K562 (cell line): ENCODE measurements at places on chromosomes 5 and 9.

- no peaks in the 10 kb centered on the region for H3K27me3 ChIP-seq
- DNase-seq = no peak
- H3K4me3 ChIP-seq = no peak overlapping the region
- H3K36me3 ChIP-seq = no peaks in the 10 kb centered on the region
- no peak overlapping the region for H3K27ac ChIP-seq
These were observed 15.0 kb downstream of the NAIF1 start for GRCh38 chr9:128051932-128052709.

DNA sequence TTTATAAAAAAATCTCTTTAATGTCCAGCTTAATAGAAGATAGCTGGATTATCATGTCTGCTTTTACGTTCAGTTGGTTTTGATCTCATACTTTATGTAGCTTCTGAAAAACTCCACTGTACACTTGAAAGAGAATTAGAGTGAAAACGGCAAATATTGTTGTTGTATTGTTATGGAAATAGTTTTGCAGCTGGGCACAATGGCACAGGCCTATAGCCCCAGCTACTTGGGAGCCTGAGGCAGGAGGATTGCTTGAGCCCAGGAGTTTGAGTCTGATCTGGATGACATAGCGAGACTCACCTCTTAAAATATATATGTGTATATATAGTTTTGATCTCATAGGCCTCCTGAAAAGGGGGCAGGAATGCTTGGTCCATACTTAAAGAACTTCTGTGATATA, 67.4 kb upstream of the PRRC1 start:
- H3K4me3 ChIP-seq = no peak overlapping the region
- no peaks in the 10 kb centered on the region for H3K36me3 ChIP-seq
- no peaks in the 10 kb centered on the region for H3K4me1 ChIP-seq

DNA sequence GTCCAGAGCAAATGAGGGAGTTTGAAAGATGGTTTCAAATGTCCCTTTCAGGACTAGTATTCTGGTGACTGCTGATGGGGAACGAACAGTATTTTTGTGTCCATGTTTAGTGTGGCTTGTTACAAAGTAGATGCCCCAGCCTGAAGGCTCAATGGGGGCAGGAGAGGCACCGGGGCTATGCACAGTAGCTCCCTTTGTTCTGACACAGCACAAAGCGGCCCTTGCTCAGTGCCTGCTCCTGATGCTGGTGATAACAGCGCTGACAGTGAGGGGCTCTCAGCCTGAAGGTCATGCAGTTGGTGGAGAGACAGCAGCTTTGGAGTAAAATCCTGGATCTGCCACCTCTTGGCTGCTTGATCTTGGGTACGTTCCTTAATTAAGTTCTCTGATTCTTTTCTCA, 188.9 kb downstream of the SLIT3 start:
- no peaks in the 10 kb centered on the region for H3K27me3 ChIP-seq
- no peaks in the 10 kb centered on the region for H3K4me1 ChIP-seq
- H3K4me3 ChIP-seq = no peak overlapping the region

- H3K36me3 ChIP-seq = no peaks in the 10 kb centered on the region
- H3K4me1 ChIP-seq = no peaks in the 10 kb centered on the region
- H3K4me3 ChIP-seq = no peak overlapping the region
- no peak for DNase-seq
- H3K27me3 ChIP-seq = no peaks in the 10 kb centered on the region
These were observed 445.7 kb upstream of the TRPC7 start for GRCh38 chr5:136811086-136811485.

DNA sequence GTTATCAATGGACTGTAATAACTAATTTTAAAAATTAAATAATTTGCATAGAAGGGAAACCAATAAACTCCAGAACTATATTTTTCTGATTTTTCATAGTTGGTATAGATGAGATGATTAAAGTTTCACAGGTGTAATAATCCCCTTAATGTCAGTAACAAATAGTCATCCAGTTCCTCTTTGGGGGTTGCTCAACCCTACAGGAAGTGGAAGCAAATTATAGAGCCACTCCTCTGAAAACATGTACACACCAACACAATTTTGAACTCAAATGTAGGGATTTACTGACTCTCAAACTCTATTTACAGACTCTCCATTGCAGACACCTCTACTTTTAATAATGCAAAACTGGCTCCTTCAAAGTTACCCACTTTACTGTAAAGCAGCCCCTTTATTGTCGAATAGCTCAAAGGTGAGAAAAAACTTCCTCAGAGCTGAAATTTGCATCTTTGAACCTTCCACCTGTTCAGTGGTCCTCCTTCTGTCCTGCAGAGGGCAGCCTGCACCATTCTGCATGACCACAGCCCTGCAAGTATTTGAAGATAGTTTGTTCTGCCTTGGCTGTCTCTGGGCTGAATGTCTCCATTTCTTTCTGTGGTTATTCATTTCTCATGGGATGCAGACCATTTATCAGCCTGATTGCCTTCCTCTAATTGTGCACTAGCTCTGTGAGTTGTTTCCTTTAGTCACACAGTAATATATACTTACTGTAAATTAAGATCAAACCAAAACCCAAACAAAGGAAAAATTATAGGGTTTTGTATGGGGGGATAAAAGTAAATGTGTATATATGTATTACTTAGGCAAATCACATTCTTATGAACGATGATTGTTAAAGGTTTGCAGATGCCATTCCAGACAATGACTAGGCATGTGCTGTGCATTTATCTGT, 383.2 kb upstream of the SGCD start:
- H3K4me1 ChIP-seq = no peaks in the 10 kb centered on the region
- no peak overlapping the region for H3K4me3 ChIP-seq
- no peak overlapping the region for H3K27ac ChIP-seq
- no peak for DNase-seq

DNA sequence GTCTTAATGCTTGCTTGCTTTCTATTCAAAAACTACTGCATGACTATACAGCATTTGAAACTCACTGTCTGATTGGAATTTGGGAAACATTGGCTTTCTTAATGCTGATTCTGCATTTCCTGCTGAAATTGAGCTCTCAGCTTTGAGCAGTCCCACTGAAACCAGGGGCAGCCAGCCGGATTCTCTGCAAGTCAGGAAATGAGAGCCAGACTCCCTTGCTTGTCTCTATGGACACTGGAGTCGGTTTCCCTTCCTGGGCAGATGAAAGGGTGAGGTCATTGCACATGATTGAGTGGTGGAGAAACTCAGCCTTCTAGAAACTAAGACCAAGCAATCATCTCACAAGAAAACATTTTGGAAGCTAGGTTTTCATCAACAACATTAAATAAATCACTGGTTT, 119.7 kb upstream of the SPATA31C2 start:
- H3K27me3 ChIP-seq = peaks cover 14% of the 10 kb centered on the region
- no peaks in the 10 kb centered on the region for H3K4me1 ChIP-seq
- H3K36me3 ChIP-seq = no peaks in the 10 kb centered on the region
- H3K27ac ChIP-seq = no peak overlapping the region
- no peak overlapping the region for H3K4me3 ChIP-seq

DNA sequence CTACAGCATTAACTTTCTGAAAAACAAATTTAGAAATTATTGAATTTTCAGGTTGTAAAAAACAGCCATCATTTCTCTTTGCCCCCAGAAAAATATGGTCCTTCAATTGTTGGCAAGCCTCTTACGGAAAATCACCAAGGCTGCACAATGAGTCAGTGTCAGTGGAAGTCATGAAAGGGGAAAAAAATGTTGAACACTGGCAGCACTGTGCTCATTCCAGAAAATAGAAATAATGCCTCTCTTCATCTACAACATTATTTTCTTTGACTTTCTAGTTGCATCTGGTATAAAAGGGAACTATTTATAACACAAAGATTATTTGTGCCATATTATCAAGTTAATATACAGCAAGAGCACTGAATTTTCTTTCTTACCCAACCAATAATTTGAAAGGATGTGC, 26.7 kb upstream of the STK32A start:
- no peaks in the 10 kb centered on the region for H3K27me3 ChIP-seq
